ENCODE measurements at places on chromosomes 6 and 20.

DNA sequence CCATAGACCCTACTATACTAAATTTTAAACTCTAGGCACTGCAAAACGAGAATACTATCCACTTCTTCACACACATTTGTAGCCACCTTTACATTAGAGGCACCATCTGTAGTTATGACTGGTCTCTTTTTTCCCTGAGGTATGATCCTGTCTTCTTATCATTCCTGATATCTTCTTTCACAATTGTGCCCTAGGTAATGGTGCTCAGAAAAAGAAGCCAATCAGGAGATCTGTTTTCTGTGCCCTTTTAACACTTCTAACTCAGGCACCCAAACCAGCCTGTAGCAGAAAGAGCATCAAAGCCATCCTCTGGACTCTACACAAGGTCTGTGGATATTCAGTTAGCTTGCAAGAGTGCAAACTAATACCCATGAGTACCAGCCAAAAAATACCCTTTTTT is 149.7 kb upstream of the SGK1 start:
- no peak for DNase-seq

DNA sequence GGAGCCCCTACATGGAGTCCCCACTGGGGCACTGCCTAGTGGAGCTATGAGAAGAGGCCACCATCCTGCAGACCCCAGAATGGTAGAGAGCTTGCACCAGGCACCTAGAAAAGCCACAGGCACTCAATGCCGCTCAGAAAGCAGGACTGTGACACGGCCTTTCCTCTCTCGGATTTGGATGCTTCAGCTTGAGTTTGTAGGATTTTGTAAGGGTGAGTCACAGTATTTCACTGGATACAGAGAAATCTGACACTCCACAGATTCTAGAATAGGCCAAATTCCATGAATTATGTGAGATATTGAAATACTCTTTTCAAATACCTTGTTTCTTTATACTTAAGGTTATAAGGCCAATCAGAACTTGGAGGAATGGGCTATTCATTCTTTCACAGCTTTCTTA is 424.5 kb downstream of the HTR1B start:
- DNase-seq = no peak

GRCh38 chr6:137571854-137572253 is 77.7 kb upstream of the OLIG3 start:
- DNase-seq = no peak

- DNase-seq = no peak
Observed at GRCh38 chr6:76004202-76004601, 68.3 kb downstream of the IMPG1 start.

DNA sequence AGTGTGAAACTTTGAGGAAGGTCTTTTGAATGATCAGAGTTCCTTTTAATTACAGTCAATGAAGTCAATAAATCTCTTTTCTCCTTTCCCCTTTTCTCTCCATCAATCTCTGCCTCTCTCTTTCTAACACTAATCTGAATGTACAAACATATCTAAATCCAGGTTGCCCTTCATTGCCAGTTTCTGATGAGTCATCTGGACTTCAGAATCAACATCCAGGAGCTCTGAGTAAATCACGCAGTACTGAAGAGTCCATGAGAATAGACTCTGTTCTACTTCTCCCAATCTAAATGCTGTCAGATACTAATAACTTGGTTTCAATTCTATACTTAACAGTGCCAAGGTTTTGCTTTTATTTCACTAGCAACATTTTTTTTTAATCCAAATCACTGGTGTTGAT is 238.7 kb upstream of the THEMIS start:
- DNase-seq = no peak

- DNase-seq = no peak
Observed at GRCh38 chr20:57532104-57532503, 7.2 kb upstream of the CTCFL start.
